Aorta (tissue), 5 donors: ENCODE measurements at places on chromosomes 13 and 19. TPM values are rescaled to one million over a fixed set of nuclear protein-coding genes. Genes with fewer than 3 reads are reported as not detected.

- DNase-seq, result no peak
These were observed 709 bp downstream of the ATP8A2 start for GRCh38 chr13:25372284-25373081.

DNA sequence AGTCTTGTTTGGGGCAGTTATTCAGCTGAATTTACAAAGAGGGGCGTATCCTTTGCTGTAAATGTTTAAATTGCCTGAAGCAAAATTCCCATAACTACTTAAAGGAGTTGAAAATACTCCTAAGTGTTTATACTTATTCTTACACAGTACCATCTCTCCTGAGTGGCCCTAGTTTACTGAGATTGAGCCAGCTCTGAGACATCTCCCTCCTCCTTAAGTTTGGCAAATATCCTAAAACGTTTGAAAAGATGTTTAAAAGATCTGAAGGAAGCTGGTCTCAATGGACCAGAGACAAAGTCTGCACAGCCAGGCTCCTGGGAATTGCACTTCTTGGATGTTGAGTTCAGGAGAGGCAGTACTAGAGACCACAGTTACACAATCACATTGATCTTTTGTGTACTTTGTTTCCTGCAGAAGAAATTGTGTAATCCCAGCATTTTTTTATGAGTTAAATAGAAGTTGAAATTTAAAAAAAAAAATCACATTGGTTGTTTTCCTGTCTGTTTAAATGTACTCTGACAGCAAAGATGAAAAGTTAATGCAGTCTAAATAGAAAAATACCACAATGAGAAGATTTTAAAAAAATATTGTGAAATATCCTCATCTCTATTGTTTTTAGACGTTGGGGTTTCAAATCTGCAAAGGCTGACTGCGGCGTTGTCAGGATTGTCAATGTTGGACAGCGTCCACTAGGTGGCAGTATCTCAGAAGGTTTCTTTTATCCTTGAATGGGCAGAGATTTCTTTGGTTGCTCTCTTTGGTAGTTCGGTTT lies 20.7 kb downstream of the TNFSF11 start:
- peak; percentile 46 for DNase-seq

DNA sequence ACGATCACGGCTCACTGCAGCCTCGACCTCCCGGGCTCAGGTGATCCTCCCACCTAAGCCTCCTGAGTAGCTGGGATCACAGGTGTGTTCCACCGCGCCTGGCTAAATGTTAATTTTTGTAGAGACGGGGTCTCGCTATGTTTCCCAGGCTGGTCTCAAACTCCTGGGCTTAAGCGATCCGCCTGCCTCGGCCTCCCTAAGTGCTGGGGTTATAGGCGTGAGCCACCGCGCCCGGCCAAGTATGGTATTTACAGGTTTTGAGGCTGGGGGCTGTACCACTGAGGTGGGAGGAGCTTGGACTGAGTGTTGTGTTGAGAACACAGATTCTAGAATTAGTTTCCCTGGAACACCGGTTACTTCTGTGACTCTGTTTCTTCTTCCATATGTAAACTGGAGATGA lies 452 bp upstream of the PPM1N start:
- no peak for DNase-seq

- no peak for DNase-seq
These were observed 87.5 kb upstream of the CSNK1A1L start for GRCh38 chr13:37192956-37193355.

ICAM5 gene
- total RNA-seq, result 1.3 TPM
